ENCODE measurements at places on chromosomes 4 and X. TPM values are rescaled to one million over a fixed set of nuclear protein-coding genes. Genes with fewer than 3 reads are reported as not detected.

YY2 gene
- 1.0 TPM for total RNA-seq

PRKX gene
- 80.6 TPM for total RNA-seq

NEIL3 gene
- 26.4 TPM for total RNA-seq

HTN3 gene
- not detected for total RNA-seq

JADE3 gene
- total RNA-seq = 2.4 TPM

SRPX2 gene
- not detected for total RNA-seq

HMX1 gene
- not detected for total RNA-seq
